Hematopoietic multipotent progenitor cell treated with erythropoietin and hydrocortisone succinate and interleukin-3 and kit ligand, for 17 days (in vitro differentiated cells): ENCODE measurements at places on chromosomes 16 and 17.
A peak's percentile ranks its signal among the peaks of the same experiment; 100 is the strongest.

GRCh38 chr17:37844158-37844976 lies 79.8 kb upstream of the TBC1D3K start:
- DNase-seq: peak; percentile 38

- DNase-seq: no peak
Observed at GRCh38 chr16:60727851-60728250, 1308.4 kb downstream of the CDH8 start.

- no peak for DNase-seq
Observed at GRCh38 chr16:89452241-89452640, 38.1 kb downstream of the ANKRD11 start.

GRCh38 chr17:59425085-59425931 lies 93.9 kb downstream of the YPEL2 start:
- no peak for DNase-seq

GRCh38 chr17:38598536-38598935 lies 7.2 kb downstream of the SRCIN1 start:
- no peak for DNase-seq

GRCh38 chr16:21161211-21161610 lies 2.7 kb downstream of the LDAF1 start:
- DNase-seq: no peak

DNA sequence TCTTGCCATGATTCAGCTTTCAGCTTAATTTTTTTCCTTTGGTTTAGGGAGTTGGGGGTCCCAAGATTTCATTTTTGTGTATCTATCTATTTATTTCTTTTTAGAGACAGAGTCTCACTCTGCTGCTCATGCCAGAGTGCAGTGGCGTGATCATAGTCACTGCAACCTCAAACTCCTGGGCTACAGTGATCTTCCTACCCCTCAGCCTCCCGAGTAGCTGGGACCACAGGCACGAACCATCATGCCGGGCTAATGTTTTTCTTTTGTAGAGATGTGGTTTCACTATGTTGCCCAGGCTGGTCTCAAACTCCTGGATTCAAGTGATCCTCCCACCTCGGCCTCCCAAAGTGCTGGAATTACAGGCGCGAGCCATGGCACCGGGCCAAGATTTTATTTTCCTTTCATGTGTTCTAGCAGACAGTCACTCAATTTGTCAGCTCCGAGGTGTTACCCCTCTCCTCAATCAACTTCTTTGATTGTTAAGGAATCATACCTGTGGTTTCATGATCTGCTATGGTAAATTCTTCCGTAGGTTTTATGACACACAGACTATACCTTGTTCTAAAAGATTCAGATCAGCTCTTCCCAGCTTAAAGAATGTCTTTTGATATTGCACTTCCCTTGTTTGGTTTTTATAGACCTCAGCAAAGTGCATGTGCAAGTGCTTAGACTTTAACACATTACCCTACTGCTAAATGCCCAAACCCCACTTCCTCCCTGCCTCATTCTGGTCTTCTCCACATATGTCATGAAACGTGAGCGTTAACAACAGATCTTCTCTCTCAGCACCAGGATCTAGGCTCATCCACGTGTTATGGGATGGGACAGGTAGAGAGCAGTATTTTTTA lies 13.0 kb downstream of the UNC45B start:
- DNase-seq: no peak

DNA sequence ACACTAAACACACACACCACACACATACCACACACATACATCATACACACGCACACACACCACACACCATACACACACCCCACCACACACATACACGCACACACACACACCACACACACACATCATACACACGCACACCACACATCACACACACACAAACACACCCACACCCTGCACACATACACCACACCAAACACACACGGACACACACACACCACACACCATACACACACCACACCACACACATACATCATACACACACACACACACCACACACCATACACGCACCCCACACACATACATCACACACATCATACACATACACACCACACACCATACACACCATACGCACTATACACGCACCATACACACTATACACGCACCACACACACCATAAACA lies 3.7 kb upstream of the SOX8 start:
- DNase-seq: no peak

DNA sequence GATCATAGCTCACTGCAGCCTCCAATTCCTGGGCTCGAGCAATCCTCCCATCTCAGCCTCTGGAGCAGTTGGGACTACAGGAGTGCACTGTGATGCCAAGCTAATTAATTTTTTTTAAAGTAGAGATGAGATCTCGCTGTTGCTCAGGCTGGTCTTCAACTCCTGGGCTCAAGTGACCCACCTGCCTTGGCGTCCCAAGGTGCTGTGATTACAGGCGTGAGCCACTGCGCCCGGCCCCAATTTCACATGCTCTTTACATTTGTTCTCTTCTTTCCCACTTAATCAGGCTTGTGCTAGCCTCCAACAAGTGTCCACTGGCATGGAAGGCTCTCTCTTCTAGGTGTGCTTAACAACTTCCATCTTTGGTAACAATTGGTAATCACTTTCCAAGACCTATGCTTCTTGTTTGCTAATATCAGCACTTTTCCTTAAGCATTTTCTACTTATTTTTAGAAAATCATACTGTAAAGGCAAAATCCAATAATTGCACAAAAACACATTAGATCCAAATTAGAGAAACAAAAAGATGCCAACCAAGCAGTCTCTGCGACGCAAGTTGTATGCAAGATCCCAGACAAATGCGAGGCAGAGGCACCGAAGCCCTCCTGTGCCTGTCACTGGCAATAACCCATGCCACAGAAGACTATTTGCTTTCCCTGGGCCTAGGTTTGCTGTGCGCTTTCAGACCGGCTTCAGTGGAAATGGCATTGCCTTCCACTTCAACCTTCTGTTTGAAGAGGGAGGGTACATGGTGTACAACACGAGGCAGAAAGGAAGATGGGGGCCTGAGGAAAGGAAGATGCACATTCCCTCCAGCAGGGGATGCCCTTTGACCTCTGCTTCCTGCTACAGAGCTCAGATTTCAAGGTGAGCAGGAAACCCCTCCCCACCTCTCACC lies 52.6 kb downstream of the NOS2 start:
- DNase-seq: no peak

GRCh38 chr16:66154801-66155200 lies 211.7 kb upstream of the CDH5 start:
- DNase-seq: no peak

GRCh38 chr16:17067882-17068281 lies 402.9 kb downstream of the XYLT1 start:
- DNase-seq: no peak

GRCh38 chr17:82241183-82241925 lies 12.5 kb downstream of the SLC16A3 start:
- no peak for DNase-seq

- DNase-seq: no peak
Observed at GRCh38 chr16:80682421-80683070, 121.9 kb downstream of the CDYL2 start.

DNA sequence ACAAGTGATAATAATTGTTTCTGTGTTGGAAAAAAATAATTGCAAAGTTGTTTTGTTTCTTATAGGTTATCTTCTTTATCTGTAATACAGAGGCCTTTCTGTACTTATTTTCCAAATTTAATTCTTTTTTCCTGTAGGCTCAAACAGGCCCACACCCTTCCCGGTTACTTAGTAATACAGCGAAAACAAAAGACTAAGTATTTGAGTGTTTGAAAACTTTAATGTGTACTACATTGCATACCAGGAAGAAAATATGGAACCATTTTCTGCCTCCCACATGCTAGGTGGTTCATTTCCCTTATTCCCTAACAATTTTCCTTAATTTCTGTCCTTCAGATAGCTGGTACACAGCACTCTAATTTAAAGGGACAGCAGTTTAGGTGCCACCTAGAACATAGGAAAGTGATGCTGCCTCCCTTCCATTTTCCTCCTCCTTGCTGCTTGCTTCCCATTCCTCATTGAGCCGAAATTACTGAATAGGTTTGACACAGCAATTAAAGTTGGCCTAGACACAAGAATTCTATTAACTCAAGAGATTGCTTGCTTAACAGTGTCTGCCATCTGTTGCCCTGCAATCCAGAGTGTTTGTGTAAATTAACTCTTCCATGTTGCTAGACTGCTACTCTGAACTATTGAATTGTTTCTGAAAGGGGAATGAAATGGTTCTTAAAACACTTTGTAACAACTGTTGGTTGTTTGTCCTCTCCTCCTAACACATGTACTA lies 24.2 kb downstream of the CYB5B start:
- no peak for DNase-seq

DNA sequence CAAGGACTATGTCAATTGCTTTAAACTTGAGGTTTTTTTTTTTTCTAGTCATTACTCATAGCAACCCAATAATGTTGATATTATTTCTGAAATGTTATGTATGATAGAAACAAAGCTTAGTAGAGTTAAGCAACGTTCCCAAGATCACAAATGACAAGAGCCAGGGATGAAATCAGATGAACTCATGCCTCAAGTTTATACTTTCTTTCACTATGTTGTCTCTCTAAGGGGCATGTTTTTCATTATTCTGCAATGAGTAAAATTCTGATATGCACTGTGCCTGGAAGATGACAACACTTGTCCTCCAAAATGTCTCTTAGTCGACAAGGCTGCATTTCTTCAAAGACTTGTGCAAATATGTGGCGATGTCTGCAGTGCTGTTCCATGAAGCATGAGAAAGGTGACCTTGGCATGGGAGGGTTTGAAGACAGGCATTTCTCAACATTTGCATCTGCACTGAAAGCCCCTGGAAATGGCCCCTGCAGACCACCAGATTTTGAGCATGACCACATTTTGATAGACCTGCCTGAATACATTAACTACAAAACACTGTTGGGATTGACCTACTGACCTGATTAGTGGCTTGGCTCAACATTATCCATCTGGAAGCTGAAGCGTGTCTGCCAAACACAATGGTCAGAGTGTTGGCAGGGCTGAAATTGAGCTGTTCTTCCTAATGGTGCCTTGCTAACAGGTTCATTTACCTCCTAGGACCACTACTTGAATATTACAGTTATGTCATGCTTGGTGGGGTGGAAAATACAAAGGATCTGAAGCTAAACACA lies 1027.5 kb downstream of the CDH11 start:
- no peak for DNase-seq

- no peak for DNase-seq
Observed at GRCh38 chr16:89443727-89444084, 46.7 kb downstream of the ANKRD11 start.

DNA sequence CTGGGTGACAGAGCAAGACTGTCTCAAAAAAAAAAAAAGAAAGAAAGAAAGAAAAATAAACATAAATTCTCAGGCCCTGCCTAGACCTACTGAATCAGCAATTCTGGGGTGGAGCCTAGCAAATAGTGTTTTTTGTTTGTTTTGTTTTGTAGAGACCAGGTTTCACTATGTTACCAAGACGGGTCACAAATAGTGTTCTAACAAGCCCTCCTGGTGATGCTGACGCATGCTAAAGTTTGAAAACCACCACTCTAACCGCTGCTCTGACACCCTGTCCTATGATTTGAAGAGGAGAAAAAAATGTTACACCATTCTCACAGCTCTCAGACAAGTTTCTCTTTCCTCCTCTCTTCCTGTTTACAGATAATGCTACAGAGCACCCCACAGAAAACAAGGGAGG lies 1.5 kb downstream of the MRPL10 start:
- no peak for DNase-seq

GRCh38 chr17:68125111-68125870 lies 89.8 kb downstream of the KPNA2 start:
- DNase-seq: no peak

DNA sequence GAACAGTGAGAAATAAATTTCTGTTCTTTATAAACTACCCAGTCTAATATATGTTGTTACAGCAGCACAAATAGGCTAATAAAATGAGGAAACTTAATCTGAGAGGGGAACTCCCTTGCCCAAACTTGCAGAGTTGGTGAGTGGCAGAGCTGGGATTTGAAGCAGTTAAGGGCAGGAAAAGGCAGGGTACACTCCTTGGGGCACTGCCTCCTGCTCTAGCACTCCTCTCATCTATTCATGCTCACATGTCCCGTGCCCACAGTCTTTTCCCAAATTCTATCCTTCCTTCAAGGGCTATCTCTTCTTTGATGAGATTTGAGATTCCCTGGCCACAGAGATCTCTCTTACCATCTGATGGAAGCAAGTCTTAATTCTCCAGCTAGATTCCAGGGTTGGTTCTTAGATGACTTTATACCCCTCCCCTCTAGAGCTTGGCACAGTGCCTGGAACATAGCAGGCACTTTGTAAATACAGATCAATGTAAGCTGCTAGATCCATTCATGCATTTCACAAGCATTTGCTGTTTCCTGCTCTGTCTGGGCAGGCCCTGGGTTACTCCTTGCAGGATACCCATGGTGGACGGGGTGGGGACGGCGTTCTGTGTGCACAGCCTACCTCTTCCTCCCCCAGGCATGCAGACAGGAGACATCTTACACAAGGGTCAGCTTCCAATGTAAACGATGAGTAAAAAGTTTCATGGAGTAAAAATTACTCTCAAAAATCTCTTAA lies 39.2 kb upstream of the ABCC12 start:
- no peak for DNase-seq

DNA sequence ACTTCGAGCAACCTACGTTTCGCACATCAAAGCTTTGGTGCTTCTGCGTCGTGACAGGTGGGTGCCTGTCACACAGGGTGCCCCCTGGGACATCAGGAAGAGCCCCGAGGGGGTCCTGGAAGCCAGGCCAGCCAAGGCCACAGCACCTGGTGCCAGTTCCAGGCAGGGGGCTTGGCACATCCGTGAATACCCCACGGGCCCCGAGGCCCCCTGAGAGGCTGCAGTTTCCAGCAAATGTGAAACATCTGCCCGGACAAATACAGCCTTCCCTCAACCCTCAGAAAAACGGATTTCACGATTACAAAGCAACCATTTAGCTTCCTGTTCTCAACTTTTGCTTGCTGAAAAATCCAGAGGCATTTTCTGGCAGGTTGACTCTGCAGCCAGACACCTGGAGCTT lies 109.3 kb upstream of the METRNL start:
- DNase-seq: no peak

- DNase-seq: no peak
Observed at GRCh38 chr17:79931817-79932309, 92.6 kb upstream of the CBX4 start.

DNA sequence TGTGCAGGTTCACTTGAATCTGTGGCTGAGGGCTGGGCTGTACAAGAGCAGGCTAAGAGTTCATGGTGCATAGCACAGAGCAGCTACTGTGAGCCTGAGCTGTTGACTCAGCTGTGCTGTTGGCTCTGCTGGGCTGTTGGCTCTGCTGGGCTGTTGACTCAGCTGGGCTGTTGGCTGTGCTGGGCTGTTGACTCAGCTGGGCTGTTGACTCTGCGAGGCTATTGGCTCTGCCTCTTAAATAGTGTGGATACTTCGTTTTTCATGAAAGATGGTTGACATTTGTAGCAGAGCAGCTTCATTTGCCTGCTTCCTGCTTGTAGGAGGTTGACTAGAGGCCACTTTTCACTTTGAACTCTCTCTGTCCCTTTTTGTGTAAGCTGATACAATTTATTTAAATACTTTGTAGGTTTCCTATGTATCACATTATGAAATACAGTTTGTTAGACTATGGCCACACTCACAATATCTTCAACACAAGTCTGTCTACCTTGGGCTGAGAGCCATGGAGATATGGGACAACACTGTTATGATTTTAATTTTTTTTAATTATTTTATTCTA lies 40.3 kb upstream of the CCNF start:
- no peak for DNase-seq

GRCh38 chr17:16199093-16199492 lies 16.2 kb downstream of the NCOR1 start:
- no peak for DNase-seq
